ENCODE measurements at places on chromosomes 1 and 21.

- DNase-seq = peak; percentile 67
Measured at GRCh38 chr1:177848577-177848976, 121.3 kb downstream of the SEC16B start.

GRCh38 chr21:35138665-35139381 is 89.7 kb upstream of the RUNX1 start:
- peak; percentile 100 for DNase-seq

- no peak for DNase-seq
Measured at GRCh38 chr1:27616441-27616840, 12.5 kb upstream of the AHDC1 start.

DNA sequence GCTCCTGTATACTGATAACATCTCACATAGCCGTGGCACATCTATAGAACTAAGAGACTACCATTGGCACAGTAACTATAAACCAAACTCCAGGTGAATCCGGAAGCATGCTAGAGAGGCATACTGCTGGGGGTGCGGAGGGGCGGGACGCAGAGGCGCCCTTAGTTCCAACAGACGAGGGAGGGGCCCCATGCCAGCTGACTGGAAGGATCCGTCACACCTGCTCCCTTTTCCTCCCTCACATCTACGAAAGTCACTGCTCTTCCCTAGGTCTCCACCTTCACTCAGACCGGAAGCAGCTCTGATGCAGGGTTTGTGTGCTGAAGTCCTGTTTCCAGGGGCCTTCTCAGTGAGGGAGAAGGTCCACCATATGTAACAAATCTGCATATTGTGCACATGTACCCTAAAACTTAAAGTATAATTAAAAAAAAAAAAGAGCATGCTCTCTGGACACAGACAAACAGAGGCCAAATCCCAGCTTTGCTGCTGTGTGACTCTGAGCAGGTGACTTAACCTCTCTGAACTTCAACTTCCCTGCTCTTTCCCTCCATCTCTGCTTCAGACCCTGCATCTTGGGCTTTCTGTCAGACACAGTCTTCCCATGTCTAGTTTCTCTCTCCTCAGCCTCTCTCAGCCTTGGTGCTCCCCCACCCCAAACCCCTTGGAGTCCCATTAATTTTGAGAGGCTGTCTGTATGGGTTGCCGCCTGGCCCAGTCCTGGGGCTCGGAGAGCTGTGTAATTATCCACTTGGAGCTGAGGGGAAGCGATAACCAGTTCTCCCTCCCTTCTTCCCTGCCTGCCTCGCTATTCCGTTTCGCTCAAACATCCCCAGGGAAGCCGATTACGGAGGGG is 7.8 kb upstream of the GJB5 start:
- no peak for DNase-seq

GRCh38 chr1:186945146-186945545 is 116.4 kb downstream of the PLA2G4A start:
- no peak for DNase-seq

DNA sequence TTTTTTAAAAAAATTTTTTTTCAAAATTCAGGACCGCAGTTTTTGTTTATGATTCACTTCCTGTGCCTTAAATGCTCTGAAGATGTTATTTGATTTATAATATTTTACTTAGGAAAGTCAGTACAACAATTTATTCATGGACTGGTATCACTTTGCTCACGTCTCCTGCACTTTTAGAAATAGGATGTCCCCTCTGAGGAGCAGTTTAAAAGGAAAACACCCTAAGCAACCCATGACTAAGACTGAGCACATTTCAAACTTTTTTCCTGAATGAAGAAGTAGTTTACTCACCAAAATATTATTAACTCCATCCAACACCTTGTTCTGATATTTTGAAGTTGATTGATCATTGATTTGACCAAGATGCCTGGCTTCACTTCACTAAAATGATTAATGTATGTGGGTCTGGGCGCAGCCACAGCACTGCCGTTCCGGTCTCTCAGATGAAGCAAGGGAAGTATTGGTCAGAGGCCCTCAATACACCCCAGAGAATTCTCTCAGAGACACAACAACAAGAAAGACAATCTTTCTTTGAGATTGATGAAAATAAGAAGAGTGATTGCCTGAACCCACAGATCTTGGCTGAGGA is 223.9 kb downstream of the TGFB2 start:
- DNase-seq = peak; percentile 81

- no peak for DNase-seq
Measured at GRCh38 chr1:113800487-113800886, 11.8 kb downstream of the RSBN1 start.

DNA sequence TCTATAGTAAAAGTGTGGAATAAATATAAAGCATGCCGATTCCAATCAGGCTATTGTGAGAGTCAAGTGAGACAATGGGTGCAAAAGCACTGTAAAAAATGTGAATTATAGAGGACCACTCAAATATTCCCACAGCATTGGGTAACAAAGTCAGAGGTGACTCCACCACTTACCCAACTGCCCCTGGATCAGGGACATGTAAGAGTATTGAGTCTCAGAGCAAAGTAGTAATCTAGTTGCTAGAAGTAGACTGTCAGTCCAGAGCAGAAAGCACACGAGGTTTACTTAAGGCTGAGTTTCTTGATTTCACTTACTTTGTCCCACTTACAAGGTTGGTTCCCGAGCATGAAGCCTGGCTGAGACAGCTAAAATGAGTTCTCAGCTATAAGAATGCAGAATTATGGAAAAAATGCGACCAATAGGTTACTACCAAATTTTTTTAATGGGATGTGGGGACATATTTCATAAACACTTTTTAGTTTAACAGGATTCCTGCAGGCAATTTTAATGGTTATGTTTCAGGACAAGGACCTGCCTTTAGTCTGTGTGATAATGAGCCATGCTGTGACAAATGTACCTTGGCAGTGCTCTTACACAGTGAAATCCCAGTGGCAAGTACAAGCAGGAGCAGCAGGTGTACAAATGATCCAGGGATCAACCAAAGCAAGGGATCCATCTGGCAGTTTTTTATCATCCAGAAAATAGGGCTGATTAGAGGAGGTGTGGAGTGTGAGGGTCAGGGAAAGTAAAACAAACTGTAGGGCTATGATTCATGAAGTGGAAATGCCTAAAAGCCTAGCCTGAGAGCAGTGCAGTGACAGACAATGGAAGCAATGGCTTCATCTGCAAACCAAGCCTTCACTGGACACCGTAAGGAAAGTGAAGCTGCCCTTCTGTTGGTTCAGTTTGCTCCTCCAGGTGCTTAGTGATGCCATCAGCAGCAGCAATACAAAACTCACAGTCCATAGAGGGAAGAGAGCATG is 156.2 kb upstream of the SPAG17 start:
- peak; percentile 22 for DNase-seq

GRCh38 chr1:38013227-38013622 is 691 bp downstream of the UTP11 start:
- DNase-seq = peak; percentile 75

DNA sequence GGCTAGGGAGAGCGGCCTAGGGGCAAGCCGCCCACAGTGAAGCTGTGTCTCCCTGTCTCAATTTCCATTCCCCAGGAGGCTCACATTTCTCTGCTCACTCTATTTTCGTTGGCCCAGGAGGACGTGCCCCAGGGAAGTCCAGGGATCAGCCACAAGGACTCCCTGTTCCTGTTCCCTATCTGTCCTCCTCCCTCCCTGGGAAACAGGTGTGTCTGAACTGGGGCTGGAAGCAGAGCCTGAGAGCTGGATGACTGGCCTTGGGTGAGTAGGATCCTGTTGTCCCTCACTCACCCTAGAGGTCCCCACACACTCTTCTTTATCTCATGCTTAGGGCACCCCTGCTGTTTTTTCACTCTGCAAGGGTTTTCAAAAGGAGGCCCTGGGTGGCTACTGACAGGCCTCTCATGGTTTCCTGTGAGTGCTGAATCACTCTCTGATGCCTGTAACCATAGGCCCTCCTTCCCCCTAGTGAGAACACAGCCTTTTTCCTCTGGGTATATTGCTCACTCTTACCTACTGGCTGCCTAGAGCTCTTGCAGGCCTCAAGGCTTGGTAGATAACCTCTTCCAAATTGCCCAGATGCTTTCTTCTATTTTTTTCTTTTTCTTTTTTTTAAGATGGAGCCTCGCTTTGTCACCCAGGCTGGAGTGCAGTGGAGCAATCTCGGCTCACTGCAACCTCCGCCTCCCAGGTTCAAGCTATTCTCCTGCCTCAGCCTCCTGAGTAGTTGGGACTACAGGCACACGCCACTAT is 3.3 kb upstream of the UTP11 start:
- peak; percentile 63 for DNase-seq

DNA sequence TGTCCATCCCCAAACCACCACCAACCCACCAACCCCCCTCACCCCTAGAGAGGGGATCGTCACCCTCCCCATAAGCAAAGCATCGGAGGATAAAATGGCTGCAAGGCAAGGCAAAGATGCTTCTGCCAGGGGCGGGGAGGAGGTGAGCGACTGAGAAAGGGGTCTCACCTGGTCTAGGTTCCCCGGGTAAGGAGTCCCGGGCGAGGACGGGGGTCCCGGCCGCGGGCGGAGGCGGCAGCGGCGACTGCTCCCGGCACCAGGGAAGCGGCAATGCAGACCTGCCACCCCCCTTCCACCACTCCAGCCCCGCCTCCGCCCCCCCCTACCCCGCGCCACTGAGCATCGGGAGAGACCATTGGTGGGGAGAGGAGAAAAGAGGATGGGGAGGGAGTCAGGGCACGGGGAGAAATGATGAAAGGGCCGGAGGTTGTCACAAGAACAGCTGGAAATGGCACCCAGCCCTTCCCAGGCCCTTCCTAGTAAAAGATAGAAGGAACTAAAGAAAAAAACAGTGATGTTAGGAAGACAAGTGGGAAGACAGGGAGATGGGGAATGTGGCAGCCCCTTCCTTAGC is at the start of gene SV2A:
TSS of gene SV2A (minus strand) at position 274 of the 574 bp plus-strand sequence. CDS start 4,004 bp downstream, outside the sequence.
- DNase-seq = peak; percentile 44

- DNase-seq = no peak
Measured at GRCh38 chr1:105678334-105678733, 1378.1 kb upstream of the PRMT6 start.

DNA sequence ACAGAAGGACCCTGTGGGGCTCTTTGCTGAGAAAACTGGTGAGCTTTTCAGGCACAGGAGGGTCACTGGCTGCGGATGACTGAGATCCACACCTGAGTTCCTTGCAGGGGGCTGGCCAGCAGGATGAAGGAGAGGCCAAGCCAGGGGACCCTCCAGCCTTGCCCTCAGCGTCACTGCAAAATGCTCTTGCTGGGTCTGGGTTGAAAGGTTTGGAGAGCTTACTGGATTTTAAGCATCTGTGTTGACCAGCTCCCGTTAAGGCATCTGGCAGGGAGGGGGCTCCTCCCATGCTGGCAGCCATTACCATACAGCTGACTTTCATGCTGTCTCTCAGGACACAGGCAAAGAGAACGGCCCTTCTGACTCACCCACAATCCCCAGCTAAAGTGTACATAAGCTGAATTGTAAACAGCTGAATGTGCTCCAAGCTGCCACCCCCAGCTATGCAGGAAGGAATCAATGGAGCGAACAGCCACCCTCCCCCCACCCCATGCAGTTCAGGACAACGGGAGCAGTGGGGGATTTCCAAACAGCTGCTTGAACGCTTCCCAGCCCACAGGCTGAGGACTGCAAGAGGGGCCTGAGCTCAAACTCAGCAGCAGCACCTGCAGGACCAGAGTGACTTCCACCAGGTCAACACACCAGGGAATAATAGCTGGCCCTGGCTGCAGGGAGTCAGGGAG is 21.3 kb upstream of the A3GALT2 start:
- peak; percentile 98 for DNase-seq

- peak; percentile 79 for DNase-seq
Measured at GRCh38 chr1:228830954-228831481, 95.7 kb downstream of the RHOU start.

GRCh38 chr1:202836623-202837403 is 26.1 kb downstream of the PCAT6 start:
- no peak for DNase-seq

Measured in astrocyte (in vitro differentiated cells and primary cell).